Umbilical cord (tissue), 2 donors: ENCODE measurements at places on chromosomes 11 and 22.

- DNase-seq, result no peak
Measured at GRCh38 chr11:2814751-2815150, 70.8 kb downstream of the CDKN1C start.

DNA sequence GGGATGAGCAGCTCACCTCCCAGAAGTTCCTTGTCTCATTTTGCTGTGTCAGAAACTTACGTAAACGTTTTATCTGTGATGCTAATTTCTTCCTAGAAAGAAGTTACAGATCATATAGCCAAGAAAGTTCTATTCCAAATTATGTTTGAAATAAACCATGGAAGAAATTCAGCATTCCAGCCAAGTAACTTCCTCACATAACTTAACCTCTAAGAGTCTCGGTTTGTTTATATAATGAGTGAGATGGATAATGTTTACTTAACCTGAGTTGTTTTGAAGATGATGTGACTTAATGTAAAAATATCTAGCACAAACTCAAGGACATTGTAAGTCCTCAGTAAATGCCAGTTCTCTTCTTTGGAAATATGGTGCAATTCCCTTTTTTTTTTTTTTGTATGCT lies 8.9 kb upstream of the MUC15 start:
- no peak for DNase-seq

DNA sequence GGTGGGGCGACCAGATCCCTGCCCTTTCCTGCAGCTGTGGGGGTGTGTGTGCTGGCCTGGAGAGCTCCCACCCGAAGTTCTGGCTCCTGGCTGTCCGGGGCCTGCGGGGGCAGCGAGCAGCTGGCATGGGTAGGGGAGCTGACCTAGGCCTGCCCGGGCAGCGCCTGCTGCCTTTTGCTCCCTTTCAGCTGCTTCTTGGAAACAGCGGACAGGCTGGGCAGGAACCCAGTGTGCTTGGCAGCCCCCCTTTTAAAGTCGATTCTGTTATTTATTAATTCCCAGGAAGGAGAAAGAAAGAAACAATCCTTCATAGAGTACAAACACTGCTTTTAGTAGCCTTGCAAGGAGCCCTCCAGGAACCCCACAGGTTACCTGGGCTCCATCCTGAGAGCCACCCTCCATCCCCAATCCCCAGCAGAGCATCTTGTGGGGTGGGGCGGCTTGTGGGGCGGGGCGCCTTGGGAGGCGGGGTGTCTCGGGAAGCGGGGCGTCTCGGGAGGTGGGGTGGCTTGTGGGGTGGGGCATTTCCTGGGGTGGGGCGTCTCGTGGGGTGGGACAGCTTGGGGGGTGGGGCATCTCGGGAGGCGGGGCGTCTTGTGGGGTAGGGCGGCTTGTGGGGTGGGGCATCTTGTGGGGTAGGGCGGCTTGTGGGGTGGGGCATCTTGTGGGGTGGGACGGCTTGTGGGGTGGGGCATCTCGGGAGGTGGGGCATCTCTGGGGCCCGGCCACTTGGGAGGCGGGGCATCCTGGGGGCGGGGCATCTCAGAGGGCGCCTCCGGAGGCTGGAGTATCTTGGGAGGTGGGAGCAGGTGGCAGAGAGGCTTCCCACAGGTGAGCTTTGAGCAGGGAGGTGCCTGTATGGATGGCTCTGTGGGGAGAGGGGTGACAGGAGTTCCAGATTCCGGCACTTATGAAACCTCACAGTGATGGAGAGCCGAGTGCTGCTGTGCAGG lies 7.0 kb downstream of the CD81 start:
- no peak for DNase-seq

DNA sequence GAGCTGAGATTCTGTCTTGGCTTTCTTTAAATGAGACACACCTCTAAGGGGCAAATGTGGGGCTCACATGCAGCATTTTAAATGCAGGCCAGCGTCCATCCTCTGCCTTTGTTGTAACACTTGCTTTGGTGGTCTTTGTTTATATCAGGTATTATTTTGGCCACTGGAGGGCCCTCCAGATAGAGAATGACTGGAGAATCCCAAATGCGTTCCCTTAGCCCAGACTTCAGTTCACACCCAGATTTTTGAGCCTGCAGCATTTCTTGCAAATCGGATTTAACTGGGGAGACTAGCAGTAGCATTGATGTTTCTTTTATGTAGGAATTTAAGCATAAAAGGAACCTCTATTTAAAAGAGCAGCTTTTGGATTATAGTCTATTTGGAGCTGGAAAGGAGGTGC lies 200.2 kb upstream of the SORL1-AS1 start:
- DNase-seq, result peak; percentile 66

DNA sequence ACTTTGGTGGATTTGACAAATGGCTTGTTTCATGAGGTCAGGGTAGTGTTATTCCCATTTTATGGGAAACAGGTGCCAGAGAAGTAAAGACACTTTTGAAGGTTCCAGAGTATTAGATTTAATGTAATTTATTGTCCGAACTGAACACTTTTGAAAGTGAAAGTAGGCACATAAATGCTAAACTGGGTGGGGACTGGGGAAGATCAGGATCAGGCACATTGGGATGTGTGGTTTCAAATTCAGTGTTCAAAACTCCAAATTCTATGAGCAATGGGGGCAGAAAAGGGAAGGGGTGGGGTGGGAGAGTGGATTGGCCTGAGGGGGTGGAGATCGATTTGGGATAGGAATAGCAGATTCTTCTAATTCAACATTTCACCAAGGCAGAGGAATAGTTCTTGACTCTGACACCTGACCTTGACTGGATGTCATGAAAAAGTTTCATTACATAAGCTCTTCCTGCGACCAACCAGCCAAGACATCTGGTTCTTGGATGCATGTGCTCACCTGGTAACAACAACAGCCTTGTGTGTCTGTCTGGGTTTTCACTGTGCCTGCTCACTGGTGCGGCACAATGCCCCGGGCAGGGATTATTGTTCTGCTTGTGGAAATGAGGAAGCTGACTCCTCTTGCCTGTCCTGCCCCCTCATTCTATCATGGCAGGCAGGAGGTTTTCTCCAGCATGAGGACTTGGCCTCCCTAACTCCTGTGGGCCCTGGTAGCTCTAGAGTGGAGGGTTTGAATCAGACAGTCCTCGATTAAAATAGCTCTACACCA lies 10.8 kb downstream of the PPFIBP2 start:
- no peak for DNase-seq

DNA sequence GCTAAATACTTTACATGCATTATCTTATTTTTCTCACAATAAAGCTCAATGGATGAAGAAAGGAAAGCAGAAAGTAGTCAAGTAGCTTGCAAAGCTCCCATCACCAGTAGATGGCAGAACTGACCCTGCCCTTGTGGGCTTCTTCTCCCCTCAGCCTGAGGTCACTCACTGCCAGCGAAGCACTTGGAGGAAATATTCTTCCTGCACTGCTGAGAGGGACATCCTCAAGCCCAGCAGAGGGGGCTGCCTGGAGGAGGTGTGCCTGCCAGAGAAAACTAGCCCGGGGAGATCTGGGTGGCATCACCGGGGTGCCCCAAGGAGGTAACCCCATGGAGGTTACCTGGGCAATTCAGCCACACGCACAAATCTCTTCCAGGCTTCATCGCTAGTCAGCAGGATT lies 6.6 kb downstream of the APOL4 start:
- DNase-seq, result peak; percentile 91

DNA sequence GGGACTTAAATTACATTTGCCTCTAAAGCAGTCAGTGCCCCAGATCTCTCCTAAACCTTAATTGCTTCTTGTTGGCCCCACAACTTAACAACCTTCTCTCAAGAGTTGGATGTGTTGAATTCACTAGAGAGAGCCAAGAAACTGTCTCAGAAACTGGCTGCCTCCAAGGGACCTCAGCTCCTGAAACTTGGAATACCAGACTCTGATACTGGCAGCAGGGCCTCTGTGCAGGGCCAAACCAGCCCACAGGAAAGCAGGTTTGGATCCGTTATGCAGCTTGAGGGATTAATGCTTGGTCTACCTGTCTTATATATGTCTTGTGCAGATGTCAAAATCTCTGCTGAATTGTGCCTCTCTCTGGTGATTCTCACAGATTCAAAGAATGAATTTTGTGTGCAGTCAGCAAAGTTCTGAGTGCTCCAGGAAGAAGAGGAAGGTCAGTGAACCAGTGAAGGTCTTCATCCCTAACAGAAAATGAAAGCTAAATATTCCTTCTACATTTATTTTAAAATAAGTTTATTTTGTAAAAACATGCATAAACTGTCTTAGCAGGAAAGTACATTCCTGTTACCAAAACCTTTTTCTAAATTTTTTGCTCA lies 70.8 kb downstream of the LIF start:
- no peak for DNase-seq

- no peak for DNase-seq
Measured at GRCh38 chr11:86591631-86592030, 80.8 kb downstream of the ME3 start.
